Esophagus muscularis mucosa (tissue), 4 donors: ENCODE measurements at places on chromosomes 5 and 9. TPM values are rescaled to one million over a fixed set of nuclear protein-coding genes. Genes with fewer than 3 reads are reported as not detected.

GRCh38 chr9:95771556-95772246, 103.8 kb upstream of the ERCC6L2 start:
- no peak for DNase-seq
- no peaks in the 10 kb centered on the region for H3K36me3 ChIP-seq
- H3K4me1 ChIP-seq, result peaks cover 15% of the 10 kb centered on the region
- H3K27me3 ChIP-seq, result no peaks in the 10 kb centered on the region
- peak overlapping the region; percentile 19 for H3K4me3 ChIP-seq
- H3K27ac ChIP-seq, result peak overlapping the region; percentile 72

DNA sequence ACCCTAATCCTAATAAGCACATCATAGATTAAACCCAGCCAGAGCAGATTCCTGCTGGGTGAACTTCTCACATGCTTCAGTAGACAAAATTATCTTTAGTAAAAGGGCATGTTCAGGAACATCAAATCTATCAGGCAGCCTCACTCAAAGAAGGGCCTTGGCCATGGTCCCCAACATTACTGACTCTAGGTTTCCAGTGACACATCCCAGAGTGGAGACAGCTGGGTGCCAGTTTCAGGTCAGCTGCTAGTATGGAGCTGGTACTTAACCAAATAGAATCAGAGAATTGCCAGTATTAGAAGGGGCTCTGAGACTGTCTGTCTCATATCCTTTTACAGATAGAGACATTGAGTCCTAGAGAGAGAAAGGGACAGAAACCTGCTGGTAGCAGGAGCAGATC, 44.1 kb upstream of the GALNT10 start:
- no peaks in the 10 kb centered on the region for H3K36me3 ChIP-seq
- no peaks in the 10 kb centered on the region for H3K27me3 ChIP-seq
- H3K4me1 ChIP-seq, result no peaks in the 10 kb centered on the region

- H3K36me3 ChIP-seq, result no peaks in the 10 kb centered on the region
- no peak for DNase-seq
- no peak overlapping the region for H3K27ac ChIP-seq
- H3K27me3 ChIP-seq, result no peaks in the 10 kb centered on the region
- no peak overlapping the region for H3K4me3 ChIP-seq
Measured at GRCh38 chr9:133580419-133580738, 28.8 kb downstream of the FAM163B start.

- no peak for DNase-seq
- H3K36me3 ChIP-seq, result peaks cover 23% of the 10 kb centered on the region
- H3K27me3 ChIP-seq, result no peaks in the 10 kb centered on the region
- H3K27ac ChIP-seq, result peak overlapping the region; percentile 13
- H3K4me1 ChIP-seq, result no peaks in the 10 kb centered on the region
Measured at GRCh38 chr5:78779771-78780616, 131.4 kb upstream of the LHFPL2 start.

DNA sequence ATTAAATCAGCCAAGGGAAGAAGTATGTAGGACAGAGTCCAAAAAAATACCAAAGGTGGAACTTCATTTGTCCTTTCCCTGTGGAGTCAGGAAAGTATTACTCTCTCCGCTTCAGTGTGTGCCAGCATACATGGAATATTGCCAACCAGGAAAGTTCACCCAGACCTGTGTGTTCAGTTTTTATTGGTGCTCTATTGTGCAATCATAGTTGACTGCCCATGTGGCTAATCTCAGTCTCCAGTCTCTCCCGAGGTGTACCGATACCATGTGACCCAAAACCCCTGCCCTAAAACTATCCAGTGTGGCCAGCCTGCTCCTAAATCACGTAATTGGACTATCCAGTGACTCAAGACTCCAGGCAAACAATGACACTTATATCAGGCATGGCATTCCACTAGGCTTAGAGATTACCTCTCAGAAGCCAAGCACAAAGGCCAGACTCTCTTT, 38.8 kb downstream of the NFX1 start:
- H3K27ac ChIP-seq, result peak overlapping the region; percentile 81
- DNase-seq, result no peak
- no peaks in the 10 kb centered on the region for H3K27me3 ChIP-seq
- no peak overlapping the region for H3K4me3 ChIP-seq
- peaks cover 17% of the 10 kb centered on the region for H3K4me1 ChIP-seq
- peaks cover 83% of the 10 kb centered on the region for H3K36me3 ChIP-seq

GRCh38 chr9:111078391-111079038, 40.2 kb upstream of the LPAR1 start:
- H3K4me1 ChIP-seq, result no peaks in the 10 kb centered on the region
- H3K27ac ChIP-seq, result no peak overlapping the region
- no peak for DNase-seq
- no peaks in the 10 kb centered on the region for H3K36me3 ChIP-seq
- no peak overlapping the region for H3K4me3 ChIP-seq
- H3K27me3 ChIP-seq, result no peaks in the 10 kb centered on the region

DNA sequence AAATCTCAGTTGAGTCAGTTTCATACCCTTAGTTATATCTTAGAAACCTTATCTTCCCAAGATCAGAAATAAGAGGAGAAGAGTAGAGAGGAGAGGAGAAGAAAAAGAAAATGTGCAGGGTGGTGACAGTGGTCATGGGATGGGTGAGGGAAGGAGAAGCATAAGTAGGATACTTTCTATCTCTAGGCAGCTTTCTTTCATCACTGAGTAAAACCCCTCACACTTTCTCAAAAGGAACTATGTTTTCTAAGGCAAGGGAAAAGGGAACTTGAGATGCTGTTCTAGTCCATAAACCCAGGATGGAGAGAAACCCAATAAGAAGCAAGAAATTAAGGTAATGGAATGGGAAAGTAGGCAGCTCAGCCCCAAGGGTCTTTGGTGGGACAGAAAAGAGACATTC, 225.3 kb downstream of the MCTP1 start:
- no peak overlapping the region for H3K27ac ChIP-seq
- DNase-seq, result no peak
- H3K4me1 ChIP-seq, result no peaks in the 10 kb centered on the region
- no peaks in the 10 kb centered on the region for H3K27me3 ChIP-seq
- no peak overlapping the region for H3K4me3 ChIP-seq

DNA sequence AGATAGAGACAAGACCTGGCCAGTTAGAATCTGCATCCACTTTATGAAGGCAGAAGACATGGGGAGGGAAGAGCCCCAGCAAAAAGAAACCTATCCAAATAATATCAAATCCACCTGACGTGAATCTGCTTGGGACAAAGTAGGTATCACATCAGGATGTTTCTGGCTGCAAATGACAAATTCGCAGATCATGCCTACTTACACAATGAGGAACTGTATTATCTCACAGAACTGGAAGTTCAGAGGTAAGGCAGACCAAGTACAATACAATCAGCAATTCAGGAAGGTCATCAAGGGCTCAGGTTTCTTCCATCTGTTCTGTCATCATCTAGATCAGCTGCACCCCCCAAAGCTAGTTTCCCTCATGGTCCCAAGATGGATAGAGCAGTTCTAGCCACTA, 13.2 kb upstream of the NR4A3 start:
- H3K4me1 ChIP-seq, result no peaks in the 10 kb centered on the region
- DNase-seq, result no peak
- no peak overlapping the region for H3K27ac ChIP-seq
- no peaks in the 10 kb centered on the region for H3K27me3 ChIP-seq
- no peaks in the 10 kb centered on the region for H3K36me3 ChIP-seq

DNA sequence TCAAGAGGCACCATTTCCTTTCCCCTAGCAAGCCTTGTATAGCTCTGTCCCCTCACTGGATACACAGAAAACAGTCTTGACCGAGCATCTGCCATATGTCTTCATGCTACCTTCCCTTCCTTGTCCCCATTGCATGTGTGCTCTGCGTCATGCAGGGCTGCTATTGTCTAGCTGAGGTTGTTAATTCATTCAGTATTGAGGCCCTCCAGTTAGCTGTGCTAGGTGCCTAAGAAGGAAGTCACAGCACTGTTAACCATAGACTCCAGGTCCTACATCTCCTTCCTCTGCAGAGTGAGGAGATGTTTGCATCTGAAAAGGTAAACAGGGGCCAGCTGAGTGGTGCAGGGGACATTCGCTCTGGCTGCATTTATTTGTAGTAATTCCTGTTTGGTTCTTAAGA, 48.2 kb downstream of the SLC1A3 start:
- DNase-seq, result no peak
- no peak overlapping the region for H3K27ac ChIP-seq
- H3K4me1 ChIP-seq, result peaks cover 28% of the 10 kb centered on the region
- no peaks in the 10 kb centered on the region for H3K36me3 ChIP-seq
- no peaks in the 10 kb centered on the region for H3K27me3 ChIP-seq

GRCh38 chr5:22596404-22596970, 256.7 kb downstream of the CDH12 start:
- no peak for DNase-seq
- H3K4me1 ChIP-seq, result no peaks in the 10 kb centered on the region
- no peaks in the 10 kb centered on the region for H3K27me3 ChIP-seq
- no peaks in the 10 kb centered on the region for H3K36me3 ChIP-seq

GRCh38 chr5:61002611-61003355, 57.8 kb downstream of the NDUFAF2 start:
- no peak overlapping the region for H3K27ac ChIP-seq
- H3K36me3 ChIP-seq, result no peaks in the 10 kb centered on the region
- no peak overlapping the region for H3K4me3 ChIP-seq
- DNase-seq, result no peak
- peaks cover under 1% of the 10 kb centered on the region for H3K4me1 ChIP-seq
- H3K27me3 ChIP-seq, result no peaks in the 10 kb centered on the region

GRCh38 chr5:142644640-142645361, 41.1 kb downstream of the FGF1 start:
- peak overlapping the region; percentile 68 for H3K27ac ChIP-seq
- peaks cover 28% of the 10 kb centered on the region for H3K4me1 ChIP-seq
- H3K36me3 ChIP-seq, result no peaks in the 10 kb centered on the region
- H3K27me3 ChIP-seq, result no peaks in the 10 kb centered on the region
- peak; percentile 92 for DNase-seq

- H3K27me3 ChIP-seq, result no peaks in the 10 kb centered on the region
- peak overlapping the region; percentile 51 for H3K4me3 ChIP-seq
- peaks cover 16% of the 10 kb centered on the region for H3K4me1 ChIP-seq
- DNase-seq, result no peak
- peak overlapping the region; percentile 85 for H3K27ac ChIP-seq
- H3K36me3 ChIP-seq, result no peaks in the 10 kb centered on the region
Measured at GRCh38 chr5:145855763-145856267, 17.0 kb downstream of the GRXCR2 start.

GRCh38 chr5:83475935-83476814, 4.6 kb downstream of the VCAN start:
- no peaks in the 10 kb centered on the region for H3K36me3 ChIP-seq
- no peak overlapping the region for H3K4me3 ChIP-seq
- H3K27me3 ChIP-seq, result peaks cover 12% of the 10 kb centered on the region
- peaks cover 41% of the 10 kb centered on the region for H3K4me1 ChIP-seq
- no peak overlapping the region for H3K27ac ChIP-seq

DNA sequence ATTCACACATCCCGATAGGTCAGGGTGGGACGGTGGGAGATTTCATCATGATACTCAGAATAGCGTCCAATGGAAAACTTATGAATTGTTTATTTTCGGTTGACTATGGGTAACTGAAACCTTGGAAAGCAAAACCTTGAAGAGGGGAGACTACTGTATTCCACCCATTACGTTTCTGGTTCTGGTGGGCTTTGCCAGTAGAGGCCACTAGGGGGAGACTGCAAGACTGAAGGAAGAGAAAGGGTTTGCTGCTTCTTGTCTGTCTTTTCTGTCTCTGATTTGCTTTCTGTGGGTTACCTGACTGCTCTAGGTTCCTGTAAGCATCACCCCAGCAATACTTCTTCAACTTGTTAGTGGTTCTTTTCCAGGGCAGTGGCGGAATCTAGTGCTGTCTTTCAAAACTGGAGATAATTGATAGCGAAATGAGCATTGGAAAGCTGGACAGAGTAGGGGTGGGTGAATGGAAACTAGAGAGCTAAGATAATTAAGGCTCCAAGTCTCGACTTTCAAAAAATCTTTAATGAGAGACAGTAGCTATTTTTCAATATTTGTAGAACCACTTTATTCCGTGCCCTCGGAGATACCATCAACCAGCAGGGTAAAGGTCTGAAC, 27.0 kb downstream of the GRIN3A start:
- H3K36me3 ChIP-seq, result no peaks in the 10 kb centered on the region
- H3K27me3 ChIP-seq, result no peaks in the 10 kb centered on the region
- no peak overlapping the region for H3K4me3 ChIP-seq

- no peak overlapping the region for H3K27ac ChIP-seq
- no peaks in the 10 kb centered on the region for H3K36me3 ChIP-seq
- H3K27me3 ChIP-seq, result no peaks in the 10 kb centered on the region
- H3K4me3 ChIP-seq, result no peak overlapping the region
- DNase-seq, result no peak
Measured at GRCh38 chr5:74052441-74053221, 426.6 kb downstream of the ARHGEF28 start.

DNA sequence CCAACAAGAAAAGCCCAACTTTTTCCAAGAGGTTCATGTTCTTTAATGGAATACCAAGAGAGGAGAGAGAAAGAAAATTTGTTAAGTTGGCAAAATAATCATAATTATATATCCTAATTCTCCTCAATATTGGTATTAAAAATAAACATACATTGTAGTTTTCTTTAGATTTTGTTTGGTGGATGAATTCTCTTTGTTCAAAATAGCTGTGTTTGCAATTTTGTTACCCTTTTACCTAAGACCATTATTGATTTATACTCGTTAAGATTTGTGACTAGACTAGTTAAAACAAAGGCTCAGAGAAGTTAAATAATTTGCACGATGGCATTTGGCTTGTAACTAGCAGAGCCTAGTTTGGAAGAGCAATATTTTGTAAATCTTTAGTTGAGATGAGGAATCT, 9.7 kb downstream of the LRRC19 start:
- H3K27me3 ChIP-seq, result no peaks in the 10 kb centered on the region
- DNase-seq, result no peak
- no peak overlapping the region for H3K27ac ChIP-seq
- H3K4me3 ChIP-seq, result no peak overlapping the region

DNA sequence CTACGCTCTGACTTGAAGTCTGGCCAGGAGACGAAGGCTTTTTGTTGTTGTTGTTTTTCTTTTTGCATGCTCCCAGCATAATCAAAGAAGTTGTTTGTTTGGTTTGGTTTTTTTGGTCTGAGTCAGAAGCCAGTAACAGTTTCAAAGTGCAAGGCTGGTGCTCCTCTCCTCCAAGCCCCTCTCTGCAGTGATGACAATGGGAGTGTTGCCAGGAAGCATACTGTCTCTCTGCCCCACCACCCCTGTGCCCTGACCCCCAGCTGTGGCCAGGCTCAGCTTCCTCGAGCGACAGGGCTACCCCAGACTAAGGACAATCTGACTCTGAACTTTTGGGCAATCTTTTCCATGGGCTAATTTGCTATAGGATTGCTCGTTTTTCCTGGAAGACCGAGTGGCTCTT, 173.8 kb upstream of the PITX1 start:
- peaks cover 40% of the 10 kb centered on the region for H3K4me1 ChIP-seq
- H3K27me3 ChIP-seq, result no peaks in the 10 kb centered on the region
- H3K36me3 ChIP-seq, result no peaks in the 10 kb centered on the region
- H3K27ac ChIP-seq, result no peak overlapping the region
- no peak for DNase-seq

Gene QRFP
- total RNA-seq, result not detected

Gene SPATA31D4
- not detected for total RNA-seq

Gene PCDHB3
- 1.1 TPM for total RNA-seq

Gene ORM2
- total RNA-seq, result not detected

Gene CAMK2A
- 4.2 TPM for total RNA-seq

Gene ASB6
- total RNA-seq, result 30.0 TPM
